ENCODE measurements at places on chromosomes 6 and 20.

- DNase-seq: peak; percentile 61
Measured at GRCh38 chr20:62921119-62921687, 5.1 kb downstream of the DIDO1 start.

GRCh38 chr20:51532577-51533191, 9.8 kb downstream of the NFATC2 start:
- no peak for DNase-seq

- DNase-seq: no peak
Measured at GRCh38 chr6:147750413-147750812, 241.9 kb downstream of the SAMD5 start.

DNA sequence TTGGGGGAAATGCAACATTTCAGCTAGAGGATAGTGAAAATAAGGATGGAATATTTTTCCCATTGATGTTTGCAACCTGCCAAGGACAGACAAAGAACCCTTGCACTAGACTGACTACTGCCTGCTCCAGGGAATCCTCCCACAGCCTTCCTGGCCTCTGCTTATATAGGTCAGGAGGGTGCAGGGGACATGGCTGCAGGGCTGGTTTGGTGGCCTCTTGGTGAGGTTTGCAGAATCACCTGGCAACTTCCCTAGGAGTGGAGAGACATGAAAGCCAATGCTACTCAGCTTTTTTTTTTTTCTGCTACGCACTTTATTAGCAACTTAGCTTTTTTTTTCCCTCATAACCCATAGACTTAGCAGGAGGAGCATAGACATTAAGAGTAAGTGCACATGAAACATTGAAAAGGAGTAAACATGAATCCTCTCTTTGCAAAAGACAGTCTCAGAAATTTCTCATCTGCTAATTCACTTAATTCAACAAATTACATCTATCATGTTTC, 39.8 kb upstream of the CDYL start:
- no peak for DNase-seq

DNA sequence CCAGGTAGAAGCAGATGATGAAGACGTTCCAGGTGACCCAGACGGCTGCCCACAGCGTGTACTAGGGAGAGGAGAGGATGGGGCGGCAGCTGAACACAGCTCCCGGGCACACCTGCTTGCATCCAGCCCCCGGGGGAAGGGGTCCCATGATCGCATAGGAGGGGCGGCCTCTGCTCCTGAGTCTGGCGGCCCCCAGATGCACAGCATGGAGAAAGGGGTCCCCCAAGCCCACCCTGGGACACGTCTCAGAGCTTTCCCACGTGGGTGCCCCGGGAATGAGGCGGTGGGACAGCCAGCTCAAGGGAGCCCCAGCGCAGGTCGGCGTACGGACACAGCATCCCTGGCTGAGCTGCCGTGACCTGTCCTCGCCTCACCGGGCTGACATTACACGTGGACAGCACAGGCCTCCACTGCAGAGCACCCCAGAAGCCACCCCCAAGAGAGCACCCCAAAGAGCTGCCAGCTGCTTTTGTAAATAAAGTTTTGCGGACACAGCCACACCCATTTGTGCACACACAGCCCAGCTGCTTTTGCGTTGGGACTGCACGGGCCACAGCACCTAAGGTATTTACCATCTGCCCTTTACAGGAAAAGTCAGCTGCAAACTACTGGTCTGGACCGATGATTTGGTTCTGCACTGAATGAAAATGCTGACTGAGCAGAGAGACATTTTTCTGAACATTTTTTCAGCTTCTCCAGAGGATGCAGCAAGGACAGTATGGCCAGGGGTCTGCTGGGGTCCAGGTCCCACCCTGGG, 5.2 kb downstream of the NKAIN4 start:
- DNase-seq: no peak

- no peak for DNase-seq
Measured at GRCh38 chr6:105592329-105592728, 189.4 kb upstream of the PREP start.

- no peak for DNase-seq
Measured at GRCh38 chr6:88562353-88563276, 396.5 kb upstream of the CNR1 start.

GRCh38 chr6:108669673-108670072, 109.0 kb downstream of the FOXO3 start:
- no peak for DNase-seq

DNA sequence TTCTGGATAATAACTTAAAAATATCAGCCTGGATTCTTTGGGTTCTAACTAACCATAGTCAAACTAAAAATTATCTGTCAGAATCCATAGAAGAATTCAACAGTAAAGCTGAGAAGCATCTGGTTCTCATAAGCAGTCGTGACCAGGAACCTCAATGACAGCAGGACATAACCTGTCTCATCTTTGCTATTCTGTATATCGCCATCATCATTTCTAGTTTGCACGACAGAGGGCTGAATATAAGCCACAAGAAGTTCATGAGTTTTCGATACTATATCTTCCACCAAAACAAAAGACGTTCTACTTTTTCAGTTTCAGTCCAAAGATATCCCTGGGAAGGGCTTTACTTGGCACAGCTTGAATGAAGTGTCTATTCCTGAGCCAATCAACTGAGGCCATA, 42.7 kb downstream of the RFPL4B start:
- DNase-seq: no peak

- DNase-seq: no peak
Measured at GRCh38 chr20:38152621-38153221, 12.3 kb downstream of the TGM2 start.
